ENCODE measurements at places on chromosomes 6 and 20.
A peak's percentile ranks its signal among the peaks of the same experiment; 100 is the strongest.

GRCh38 chr6:42390228-42390934 lies 61.3 kb downstream of the TRERF1 start:
- DNase-seq, result no peak
- H3K27me3 ChIP-seq, result no peaks in the 10 kb centered on the region
- no peak overlapping the region for H3K4me3 ChIP-seq
- H3K36me3 ChIP-seq, result no peaks in the 10 kb centered on the region

- H3K4me3 ChIP-seq, result no peak overlapping the region
- no peak for DNase-seq
- H3K36me3 ChIP-seq, result no peaks in the 10 kb centered on the region
These were observed 6.4 kb upstream of the PNPLA1 start for GRCh38 chr6:36263390-36264000.

GRCh38 chr20:47659904-47660601 lies 125.2 kb downstream of the SULF2 start:
- H3K36me3 ChIP-seq, result peaks cover 78% of the 10 kb centered on the region
- no peaks in the 10 kb centered on the region for H3K27me3 ChIP-seq
- DNase-seq, result no peak
- H3K4me3 ChIP-seq, result no peak overlapping the region
- H3K27ac ChIP-seq, result no peak overlapping the region

DNA sequence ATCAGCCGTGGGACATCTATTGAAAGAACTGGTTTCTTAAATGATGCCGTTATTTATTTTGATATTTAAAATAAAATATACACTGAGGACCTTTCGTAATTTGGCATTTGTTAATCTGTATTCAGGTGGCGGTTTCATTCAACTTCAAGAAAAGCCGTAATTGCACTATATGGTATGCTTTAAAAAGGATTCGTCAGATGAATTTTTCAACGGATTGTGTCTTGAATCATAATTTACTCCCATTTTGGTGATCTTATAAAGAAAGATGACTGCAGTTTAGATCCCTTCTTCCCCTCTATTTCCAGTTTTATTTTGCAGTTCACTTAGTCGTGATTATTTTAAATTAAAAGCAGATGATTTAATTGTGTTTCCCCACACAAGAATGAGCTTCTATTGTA lies 761 bp downstream of the KLHL32 start:
- H3K27me3 ChIP-seq, result no peaks in the 10 kb centered on the region
- H3K4me3 ChIP-seq, result peak overlapping the region; percentile 74
- DNase-seq, result no peak

GRCh38 chr20:46268662-46269061 lies 39.6 kb downstream of the CDH22 start:
- no peaks in the 10 kb centered on the region for H3K27me3 ChIP-seq
- H3K4me1 ChIP-seq, result peaks cover 4% of the 10 kb centered on the region
- H3K4me3 ChIP-seq, result no peak overlapping the region
- H3K36me3 ChIP-seq, result no peaks in the 10 kb centered on the region

GRCh38 chr6:70694371-70694770 lies 26.7 kb downstream of the SMAP1 start:
- no peak overlapping the region for H3K27ac ChIP-seq
- H3K4me3 ChIP-seq, result no peak overlapping the region
- no peaks in the 10 kb centered on the region for H3K4me1 ChIP-seq
- H3K36me3 ChIP-seq, result no peaks in the 10 kb centered on the region
- no peak for DNase-seq

DNA sequence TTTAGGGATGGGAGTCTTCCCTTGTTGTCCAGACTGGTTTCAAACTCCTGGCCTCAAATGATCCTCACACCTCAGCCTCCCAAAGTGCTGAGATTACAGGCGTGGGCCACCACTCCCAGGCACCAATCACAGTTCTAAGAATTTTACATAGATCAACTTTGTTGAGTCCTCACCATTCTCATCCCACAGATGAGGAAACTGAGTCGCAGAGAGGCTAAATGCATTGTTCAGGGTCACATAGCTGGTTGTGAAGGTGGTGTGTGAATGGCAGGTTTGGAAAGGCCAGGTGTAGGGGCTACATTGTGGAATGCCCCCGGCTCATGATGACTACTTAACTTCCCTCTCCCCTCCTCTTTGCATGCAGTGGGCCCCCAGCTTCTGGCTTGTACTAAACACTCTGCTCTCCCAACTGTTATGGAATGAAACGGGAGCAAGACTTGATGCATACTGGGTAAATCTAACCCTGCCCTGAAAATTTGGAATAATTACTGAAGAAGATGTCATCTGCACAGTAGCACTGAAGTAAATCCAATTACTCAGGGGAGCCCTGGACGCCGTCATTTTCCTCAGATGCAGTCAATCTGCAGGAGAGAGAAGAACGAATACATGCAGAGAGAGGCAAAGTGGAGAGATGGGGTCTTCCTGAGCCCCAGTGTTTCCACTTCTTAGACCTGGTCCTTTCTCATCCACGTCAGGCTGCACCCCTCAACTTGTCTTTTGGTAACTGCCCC lies 102.3 kb upstream of the ZNF217 start:
- peaks cover 3% of the 10 kb centered on the region for H3K4me1 ChIP-seq
- no peak overlapping the region for H3K4me3 ChIP-seq
- H3K27me3 ChIP-seq, result no peaks in the 10 kb centered on the region

All from neuronal stem cell (in vitro differentiated cells).